Activated CD8-positive, alpha-beta memory T cell treated with anti-CD3 and anti-CD28 coated beads for 4 hours (primary cell): ENCODE measurements at places on chromosomes 12 and 14.

DNA sequence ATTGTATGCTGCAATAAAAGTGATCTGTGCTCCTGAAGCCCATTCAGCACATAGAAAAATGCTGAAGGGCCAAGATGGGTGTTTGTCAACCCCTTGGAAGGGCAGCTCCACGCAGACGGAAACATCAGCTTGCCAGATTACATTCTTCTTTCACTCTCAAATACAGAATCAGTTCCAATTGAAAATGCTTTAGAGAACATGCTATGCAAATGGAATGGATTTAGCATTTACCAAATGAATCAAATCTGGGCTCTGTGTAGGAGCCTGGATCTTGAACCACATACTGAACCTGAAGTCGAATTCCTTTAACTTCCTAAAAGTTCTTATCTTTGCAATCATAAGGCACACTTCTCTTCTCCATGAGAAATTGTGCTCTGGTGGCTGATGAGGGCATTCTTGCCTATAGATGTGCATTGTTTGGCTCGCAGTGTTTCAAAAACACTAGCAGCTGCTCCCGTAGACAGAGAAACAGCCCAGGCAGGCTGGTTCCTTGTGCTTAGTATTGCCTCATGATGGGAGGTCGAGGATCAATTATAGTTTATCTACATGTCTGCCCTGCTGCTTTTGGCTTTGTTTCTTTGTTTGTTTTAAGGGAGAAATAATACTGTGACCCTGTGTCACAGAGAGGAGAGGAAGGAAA, 489.8 kb upstream of the FLRT2 start:
- no peak for DNase-seq

- DNase-seq, result no peak
These were observed 67.9 kb upstream of the LIN7A start for GRCh38 chr12:81005606-81006005.

DNA sequence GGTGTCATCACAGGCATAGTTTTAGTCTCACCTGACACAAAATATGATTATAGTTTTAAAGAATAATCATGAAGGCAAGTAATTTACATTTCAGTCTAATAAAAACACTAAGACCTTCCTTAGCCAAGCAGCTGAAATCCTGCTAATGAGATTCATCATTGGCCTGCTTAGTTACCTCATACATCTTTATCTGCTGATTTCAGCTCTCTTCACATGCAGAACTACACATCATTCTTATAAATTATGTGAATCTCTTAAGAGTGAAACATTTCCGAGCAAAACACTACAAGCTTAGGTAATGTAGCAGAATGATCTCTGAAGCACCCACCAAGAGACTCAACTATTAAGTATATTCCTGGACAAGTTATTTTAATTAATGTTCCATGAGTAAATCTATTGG, 198.1 kb downstream of the DPY19L2 start:
- DNase-seq, result no peak

DNA sequence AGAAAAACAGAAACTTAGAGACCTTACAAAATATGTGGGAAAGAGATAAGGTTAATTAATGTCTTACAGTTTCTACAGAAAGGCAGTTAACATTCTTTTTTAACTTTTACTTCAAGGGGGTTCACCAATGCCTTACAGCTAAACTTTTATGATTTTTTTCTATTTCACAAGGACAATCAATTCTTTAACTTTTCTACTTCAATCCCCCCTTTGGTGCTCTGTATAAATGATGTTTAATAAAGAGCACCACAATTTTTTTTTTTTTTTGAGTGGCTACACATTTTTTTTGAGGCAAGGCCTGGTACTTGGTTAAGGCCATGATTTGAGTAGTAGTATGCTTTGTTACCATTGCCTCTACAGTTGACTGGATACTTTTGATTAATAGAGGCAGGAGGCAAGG, 279.6 kb downstream of the PRKD1 start:
- no peak for DNase-seq

DNA sequence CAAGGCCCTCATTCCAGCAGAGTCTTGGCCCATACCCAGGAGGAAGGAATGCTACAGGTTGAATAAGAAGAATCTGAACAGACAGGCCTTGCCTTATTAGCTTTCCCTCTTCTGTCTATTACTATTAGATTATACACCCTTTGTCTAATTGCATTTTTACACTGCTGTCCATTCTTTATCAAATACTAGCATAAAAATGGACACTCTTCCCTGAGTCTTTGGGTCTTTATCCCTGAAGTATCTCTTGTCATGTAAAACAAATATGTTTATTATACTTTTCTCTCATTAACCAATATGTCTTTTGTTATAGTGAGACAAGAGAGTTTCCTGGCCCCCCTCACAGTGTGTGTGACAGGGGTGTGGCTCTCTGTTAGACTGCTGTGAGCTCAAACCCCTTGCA, 897.4 kb upstream of the SEL1L start:
- no peak for DNase-seq
